ENCODE measurements at places on chromosomes 4 and X. TPM values are rescaled to one million over a fixed set of nuclear protein-coding genes. Genes with fewer than 3 reads are reported as not detected.

The ZNF330 gene
- total RNA-seq: 51.2 TPM

The ENPP6 gene
- total RNA-seq: 0.21 TPM

DNA sequence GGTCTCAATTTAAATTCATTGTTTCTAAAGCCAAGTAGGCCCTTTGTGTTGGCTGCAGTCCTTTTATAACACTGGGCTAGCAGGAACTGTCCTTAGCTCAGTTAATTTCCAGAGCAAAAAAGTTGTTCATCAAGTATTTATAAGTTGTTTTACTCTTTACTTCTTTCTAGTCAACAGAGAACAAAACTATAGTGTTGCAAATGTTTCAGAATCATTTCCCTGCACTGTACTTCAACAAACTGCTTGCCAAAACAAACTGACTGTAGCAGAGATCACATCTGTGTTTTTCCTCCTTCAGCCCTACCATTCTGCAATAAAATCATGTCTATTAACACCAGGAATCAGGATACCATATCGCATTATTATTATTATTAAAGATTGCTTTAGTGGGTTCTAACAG is 168.5 kb upstream of the SH3RF1 start:
- H3K4me1 ChIP-seq: no peaks in the 10 kb centered on the region
- H3K4me3 ChIP-seq: no peak overlapping the region
- H3K27me3 ChIP-seq: no peaks in the 10 kb centered on the region
- H3K36me3 ChIP-seq: no peaks in the 10 kb centered on the region
- no peak for DNase-seq

GRCh38 chr4:88690355-88690754 is 7.3 kb downstream of the NAP1L5 start:
- H3K4me1 ChIP-seq: no peaks in the 10 kb centered on the region
- peaks cover 57% of the 10 kb centered on the region for H3K36me3 ChIP-seq
- H3K4me3 ChIP-seq: no peak overlapping the region

GRCh38 chr4:136575146-136575545 is 957.1 kb downstream of the PCDH18 start:
- no peaks in the 10 kb centered on the region for H3K36me3 ChIP-seq
- no peaks in the 10 kb centered on the region for H3K4me1 ChIP-seq
- H3K27ac ChIP-seq: no peak overlapping the region
- H3K27me3 ChIP-seq: no peaks in the 10 kb centered on the region

DNA sequence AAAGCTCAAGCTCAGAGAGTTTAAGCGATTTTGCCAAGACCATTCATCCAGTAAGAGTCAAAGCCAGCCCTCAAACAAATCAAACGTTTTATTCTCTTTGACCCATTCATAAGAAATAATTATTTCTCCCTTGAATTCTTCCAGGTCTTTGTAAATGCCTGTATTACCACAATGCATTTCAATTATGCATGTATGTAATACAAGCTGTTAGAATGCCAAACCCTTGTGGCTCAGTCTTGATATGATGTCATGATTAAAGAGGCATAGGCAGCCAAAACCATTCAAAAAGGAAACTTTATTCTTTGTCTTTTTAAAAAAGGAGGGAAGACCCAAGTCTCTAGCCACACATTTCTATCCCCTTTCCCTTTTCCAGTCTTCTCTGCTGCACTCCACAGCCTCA is 56.5 kb upstream of the PGM2 start:
- no peak overlapping the region for H3K4me3 ChIP-seq
- H3K27me3 ChIP-seq: no peaks in the 10 kb centered on the region
- H3K27ac ChIP-seq: no peak overlapping the region
- no peak for DNase-seq

GRCh38 chr4:1049591-1049905 is 38.1 kb downstream of the FGFRL1 start:
- DNase-seq: no peak
- H3K27ac ChIP-seq: no peak overlapping the region
- H3K27me3 ChIP-seq: peaks cover 65% of the 10 kb centered on the region
- H3K4me3 ChIP-seq: no peak overlapping the region
